ENCODE measurements at places on chromosomes 12 and 14. TPM values are rescaled to one million over a fixed set of nuclear protein-coding genes. Genes with fewer than 3 reads are reported as not detected.
A peak's percentile ranks its signal among the peaks of the same experiment; 100 is the strongest.

DNA sequence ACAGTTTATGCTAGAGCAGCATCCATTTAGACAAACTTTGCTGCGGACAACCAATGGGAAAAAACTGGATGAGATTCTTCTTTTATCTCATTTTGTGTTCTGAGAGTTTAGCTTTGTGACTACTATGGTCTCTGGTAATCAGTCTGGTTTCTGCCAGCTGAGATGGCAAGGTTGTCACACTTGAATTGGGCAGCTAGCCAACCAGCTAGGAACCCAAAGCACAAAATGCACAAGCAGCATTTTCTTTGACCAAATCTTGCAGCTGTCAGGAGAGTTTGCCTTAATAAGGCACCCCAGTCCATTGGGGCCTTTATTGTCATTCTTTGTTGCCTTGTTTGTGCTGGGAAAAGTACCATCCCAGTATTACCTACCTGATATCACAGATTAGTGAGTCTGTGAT, 34.0 kb upstream of the ETV6 start:
- DNase-seq = no peak

DNA sequence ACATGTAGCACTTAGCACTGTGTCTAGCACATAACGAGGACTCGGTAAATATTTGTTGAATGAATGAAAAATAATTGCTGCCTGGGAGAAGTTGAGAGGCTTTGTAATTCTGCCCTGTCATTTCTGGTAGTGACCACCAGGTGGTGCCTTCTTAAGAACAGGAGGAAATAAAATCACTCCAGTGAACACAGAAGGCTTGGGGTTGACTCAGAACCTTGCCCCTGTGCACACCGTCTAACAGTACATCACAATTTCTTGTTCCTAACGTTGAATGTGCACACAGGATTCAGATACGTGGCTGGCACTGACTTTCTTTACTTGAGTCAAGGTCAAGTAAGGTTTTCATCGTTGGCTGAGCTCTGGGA, 91.8 kb downstream of the RGS6 start:
- no peak for DNase-seq

- DNase-seq = no peak
Observed at GRCh38 chr12:46386360-46386867, 13.8 kb upstream of the SLC38A2 start.

DNA sequence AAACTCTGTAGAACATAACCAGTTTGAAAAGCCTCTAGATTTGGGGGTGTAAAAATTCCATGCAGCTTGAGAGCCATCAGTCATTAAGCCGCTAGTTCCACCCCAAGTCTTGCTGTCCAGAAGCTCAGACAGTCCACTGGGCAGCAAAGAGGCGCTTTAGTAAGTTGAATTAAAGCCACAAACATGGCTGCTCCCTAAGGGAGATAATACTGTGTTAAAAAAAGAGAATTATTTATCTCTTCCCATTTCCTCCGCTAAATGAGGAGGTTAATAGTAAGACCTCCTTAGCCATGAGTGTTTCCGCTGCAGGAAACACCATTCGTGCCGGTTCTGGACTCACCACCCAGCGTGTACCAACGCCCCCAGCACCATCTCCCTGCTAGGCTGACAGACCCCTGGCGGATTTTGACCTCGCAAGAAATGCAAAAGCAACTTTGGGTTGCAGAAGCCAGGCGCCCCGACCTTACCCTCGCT, 536 bp downstream of the TM7SF3 start:
- peak; percentile 22 for DNase-seq

DNA sequence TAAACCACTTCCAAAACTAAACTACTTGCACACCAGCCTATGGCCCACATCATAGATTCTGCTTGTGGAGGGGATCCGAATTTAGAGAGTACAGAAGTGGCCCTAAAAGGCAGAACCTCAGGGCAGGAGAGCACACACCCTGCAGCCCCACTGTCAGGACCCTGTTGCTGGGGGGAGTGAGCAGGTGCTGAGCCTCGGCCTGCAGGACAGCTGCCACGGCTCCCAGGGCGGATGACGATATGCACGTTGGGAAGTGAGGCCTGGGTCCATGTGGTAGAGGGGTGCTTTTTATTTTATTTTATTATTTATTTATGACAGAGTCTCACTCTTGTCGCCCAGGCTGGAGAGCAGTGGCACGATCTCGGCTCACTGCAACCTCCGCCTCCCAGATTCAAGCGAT, 73.5 kb downstream of the TNFAIP2 start:
- no peak for DNase-seq

GRCh38 chr12:95738024-95738611, 52.4 kb downstream of the NTN4 start:
- DNase-seq = no peak

DNA sequence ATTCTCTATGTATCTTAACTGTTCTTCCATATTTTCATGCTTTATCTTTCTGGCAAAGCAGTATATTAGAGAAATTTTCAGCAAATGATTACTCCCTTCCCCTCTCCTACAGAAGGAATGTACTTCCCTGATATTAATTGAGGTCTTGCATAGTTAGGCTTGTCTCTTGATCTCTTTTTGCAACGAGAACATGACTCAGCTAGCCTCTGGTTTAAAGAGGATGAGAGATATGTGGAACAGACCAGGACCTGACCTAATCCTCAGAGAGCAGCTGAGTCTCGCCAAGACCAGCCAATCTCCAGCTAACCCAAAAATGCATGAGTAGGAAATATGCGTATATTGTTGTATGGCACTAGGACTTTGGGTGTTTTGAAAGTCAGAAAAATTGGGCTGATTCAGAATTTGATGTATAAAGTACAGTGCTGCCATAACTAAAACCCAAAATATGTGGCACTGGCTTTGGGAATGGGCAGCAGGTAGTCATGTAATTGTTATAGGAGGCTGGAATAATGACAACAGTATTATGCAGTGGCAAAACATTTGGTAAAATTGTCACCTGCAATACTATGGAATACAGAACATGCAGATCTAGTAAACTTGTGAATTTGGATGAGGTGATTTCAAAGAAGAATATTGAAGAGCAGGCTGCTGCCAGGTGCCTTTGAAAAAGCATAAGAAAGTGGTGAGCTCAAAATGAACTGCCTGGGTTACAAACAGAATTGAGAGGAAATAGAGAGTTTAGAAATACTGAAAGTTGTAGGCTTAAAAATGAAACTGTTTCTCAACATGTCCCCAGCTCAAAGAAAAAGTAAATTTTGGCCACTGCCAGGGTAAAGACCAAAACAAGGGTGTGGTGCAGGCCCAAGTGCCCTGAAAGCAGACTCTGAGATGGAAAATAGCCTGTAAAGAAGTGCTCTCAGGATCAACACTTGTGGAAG, 9.3 kb upstream of the USP15 start:
- no peak for DNase-seq

Gene SLC10A1
- 0.18 TPM for polyA plus RNA-seq
